ENCODE measurements at places on chromosomes 4 and X.
A peak's percentile ranks its signal among the peaks of the same experiment; 100 is the strongest.

GRCh38 chr4:77652237-77652897, 46.7 kb downstream of the CXCL13 start:
- DNase-seq: no peak

GRCh38 chr4:20418861-20419451, 167.3 kb downstream of the SLIT2 start:
- DNase-seq: peak; percentile 81

- no peak for DNase-seq
Observed at GRCh38 chr4:1109898-1110506, 3.4 kb downstream of the RNF212 start.

DNA sequence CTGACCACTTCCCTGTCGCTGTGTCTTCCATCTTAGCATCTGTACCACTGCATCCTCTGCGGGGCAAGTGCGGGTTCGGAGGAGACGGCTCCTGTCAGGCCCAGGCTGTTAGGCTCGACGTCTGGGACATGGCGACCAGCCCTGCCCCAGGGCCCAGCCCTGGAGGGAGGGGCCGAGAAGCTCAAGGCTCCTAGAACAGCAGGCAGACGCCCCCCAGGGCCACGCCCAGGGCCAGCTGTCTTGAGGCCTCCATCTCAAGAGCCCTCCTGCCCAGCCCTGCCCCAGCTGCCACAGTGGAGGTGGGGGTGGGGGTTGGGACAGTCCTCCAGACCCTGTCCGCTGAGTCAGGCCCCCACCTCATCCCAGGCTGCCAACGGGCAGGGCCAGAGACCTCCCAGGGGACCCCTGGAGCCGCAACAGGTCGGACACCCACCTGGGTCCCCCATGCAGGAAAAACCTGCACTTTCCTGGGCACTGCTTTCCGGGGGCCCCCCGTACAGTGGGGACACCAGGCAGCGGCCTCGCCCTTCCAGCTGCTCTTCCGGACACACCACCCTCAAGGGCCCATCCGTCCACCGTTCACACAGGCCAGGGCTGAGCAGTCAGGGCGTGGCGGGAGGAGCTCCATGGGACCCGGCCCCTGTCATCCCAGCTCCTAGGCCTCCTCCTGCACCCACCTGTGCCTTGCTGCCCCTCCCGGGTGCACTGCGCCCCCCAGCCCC, 83.1 kb downstream of the FAM53A start:
- no peak for DNase-seq

DNA sequence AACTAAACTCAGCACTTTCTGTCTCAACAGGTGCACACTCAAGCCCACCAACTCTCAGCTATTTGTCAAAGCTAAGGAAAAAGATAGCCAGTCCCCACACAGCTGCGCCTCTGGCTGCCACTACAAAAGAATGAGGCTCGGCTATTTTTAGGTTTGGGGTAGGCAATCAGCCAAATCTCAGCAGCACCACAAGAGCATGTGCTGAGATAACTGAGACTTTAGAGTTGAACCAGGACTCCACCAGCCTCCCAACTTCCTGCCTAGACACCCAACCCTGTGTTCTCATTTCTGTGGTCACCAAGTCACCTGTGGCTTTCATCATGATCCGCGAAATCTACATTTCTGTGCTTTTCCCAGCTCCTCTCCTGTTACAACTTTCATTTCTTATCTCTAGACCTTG, 28.0 kb downstream of the DMD start:
- DNase-seq: no peak
